ENCODE measurements at places on chromosomes 6 and 20.

GRCh38 chr6:131811500-131811899 is 3.7 kb downstream of the ENPP1 start:
- DNase-seq: no peak

DNA sequence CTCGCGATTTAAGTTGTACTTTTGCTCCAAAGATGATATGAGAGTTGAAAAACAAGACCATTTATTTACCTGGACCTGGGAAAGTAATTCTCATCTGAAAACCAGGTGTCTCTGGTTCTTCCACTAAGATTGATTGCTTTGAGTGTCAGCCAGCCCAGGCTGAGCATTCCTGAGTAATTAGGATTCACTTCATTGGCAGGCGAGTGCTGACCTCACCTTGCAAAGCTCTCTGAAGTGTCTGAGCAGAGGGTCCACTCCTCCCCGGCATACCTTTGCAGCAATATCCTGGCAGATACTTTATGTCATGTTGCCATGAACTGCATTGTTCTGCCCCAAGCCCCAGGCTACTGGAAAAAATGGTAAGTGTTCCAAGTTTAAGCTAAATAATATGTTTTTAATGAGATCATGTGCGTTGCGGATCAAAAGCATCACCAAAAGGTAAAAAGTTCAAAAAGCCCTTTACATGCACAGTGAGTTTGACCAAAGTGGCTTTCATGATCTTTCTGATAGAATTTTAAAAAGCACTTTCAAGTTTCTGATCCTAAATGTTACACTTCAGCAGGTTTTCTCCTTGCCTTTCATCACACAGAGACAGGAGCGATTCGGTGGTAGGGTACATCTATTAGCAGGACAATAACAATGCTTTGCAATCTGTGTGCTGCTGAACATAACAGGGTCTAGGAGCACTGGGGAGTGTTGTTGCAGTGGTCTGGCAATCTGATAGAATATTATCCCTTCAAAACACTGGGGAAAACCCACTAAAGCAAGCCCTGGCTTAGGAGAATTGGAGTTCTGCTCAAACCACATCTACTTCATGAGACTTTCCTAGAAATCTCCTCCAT is 127.8 kb upstream of the EEF1E1 start:
- DNase-seq: no peak

- DNase-seq: no peak
Observed at GRCh38 chr6:36126553-36127458, 3.5 kb upstream of the MAPK13 start.

- no peak for DNase-seq
Observed at GRCh38 chr6:168078943-168079405, at the start of gene FRMD1. TSS of gene FRMD1 (minus strand) at chr6:168079212. CDS start at chr6:168079094, 118 bp downstream.

- no peak for DNase-seq
Observed at GRCh38 chr20:51697096-51697826, 70.9 kb downstream of the ATP9A start.

DNA sequence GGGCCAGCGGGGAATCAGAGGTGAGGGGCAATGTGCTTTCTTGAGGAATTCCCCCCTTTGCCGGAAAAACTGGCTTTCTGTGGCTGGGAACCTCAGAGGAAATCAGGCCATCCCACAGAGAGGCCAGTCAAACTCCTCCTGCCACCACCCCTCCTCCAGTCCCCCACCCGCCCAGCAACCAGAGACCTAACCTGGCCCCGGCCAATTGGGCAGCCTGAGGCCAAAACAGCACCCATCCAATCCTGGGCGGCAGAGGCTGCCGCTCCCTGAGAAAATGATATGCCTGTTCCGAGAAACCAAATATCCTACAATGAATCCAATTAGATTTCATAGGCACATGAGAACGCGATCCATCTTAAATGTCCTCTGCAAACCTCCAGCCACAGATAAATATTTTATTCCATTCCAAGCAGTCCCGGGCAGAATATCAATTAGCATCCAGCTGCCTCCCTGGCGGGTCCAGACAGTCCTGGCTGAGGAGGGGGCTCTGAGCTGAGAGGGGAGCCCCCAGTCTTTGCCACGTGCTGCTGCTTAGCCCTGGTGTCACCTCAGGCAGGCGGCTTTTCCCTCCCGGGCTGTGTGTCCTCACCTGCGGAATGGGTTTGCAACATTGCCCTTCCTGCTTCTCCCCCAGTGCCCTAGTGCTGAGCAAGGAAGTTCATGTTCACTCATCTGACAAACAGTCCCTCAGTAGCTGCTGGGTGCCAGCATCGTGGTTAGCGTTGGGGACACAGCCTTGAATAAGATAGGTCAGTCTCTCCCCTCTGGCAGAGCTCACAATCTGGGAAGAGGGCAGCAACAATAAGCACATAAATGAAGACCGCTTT is 95.0 kb downstream of the DLGAP4 start:
- DNase-seq: no peak

- DNase-seq: no peak
Observed at GRCh38 chr6:124055395-124055794, 251.7 kb downstream of the NKAIN2 start.

GRCh38 chr6:4486568-4487315 is 289.5 kb upstream of the CDYL start:
- DNase-seq: no peak

GRCh38 chr6:30411515-30412207 is 66.7 kb downstream of the RPP21 start:
- DNase-seq: no peak

DNA sequence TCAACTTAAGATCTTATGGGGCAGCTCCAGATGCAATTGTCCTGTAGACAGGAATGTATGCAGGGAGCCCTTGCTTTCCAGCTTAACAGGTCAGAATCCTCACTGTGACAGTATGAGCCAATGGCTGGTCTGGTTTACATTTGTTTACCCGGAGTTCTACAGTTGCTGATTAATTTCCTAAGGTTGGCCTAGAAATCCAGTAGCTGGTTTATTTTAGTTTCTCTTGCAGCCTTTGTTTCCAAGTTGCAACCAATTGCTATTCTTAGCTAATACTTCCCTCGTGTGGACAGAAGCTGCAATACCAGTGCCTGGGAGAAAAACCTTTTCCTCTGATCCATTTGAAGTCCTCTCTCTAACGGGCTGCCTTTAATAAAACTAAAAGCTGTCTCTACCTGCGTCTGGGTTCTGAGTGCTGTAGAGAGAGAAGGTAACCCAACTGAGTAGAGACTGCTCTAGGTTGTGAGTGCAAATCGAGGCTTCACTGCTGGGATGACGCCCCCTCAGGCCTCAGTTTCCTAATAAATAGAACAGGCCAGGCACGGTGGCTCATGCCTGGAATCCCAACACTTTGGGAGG is 45.9 kb downstream of the ZNF217 start:
- DNase-seq: peak; percentile 17

DNA sequence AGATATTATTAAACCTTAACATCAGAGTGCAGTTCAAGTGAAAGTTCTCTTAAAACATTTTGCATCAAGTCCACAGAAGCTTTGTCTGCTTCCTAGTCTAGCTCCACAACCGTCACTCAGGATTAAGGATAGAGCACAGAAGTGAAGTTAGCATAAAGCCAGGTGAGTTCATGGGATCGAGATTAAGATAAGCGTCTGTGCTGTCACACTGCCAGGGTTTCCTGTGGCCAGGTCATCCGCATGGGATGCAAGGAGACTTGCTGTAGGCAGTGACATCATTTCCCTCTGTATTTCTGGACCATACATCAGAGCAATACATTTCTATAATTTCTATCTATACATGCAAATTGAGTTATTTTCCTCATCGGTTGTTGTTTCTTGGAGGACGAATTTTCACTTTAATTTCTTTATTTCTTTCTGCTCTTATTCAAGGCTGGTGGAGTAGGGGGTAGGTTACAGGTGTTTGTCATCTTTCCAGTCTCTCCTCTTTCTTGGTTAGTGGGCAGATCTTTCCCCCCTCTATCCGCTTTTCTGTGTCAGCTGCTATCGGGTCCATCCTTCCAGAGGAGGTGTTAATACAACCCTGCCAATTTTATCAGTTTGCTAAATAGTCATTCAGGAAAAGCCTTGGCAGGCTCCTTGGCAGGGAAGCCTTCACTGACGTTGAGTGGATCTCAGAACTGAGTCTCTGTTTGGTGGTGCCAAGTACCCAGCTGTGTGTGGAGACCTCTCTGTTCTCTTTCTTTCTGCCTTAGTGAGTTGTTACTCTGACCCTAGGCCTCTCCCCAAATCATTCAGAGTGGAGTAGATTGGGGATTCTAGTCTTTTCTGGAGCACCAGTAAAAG is 307.6 kb upstream of the MAP3K7 start:
- DNase-seq: no peak

DNA sequence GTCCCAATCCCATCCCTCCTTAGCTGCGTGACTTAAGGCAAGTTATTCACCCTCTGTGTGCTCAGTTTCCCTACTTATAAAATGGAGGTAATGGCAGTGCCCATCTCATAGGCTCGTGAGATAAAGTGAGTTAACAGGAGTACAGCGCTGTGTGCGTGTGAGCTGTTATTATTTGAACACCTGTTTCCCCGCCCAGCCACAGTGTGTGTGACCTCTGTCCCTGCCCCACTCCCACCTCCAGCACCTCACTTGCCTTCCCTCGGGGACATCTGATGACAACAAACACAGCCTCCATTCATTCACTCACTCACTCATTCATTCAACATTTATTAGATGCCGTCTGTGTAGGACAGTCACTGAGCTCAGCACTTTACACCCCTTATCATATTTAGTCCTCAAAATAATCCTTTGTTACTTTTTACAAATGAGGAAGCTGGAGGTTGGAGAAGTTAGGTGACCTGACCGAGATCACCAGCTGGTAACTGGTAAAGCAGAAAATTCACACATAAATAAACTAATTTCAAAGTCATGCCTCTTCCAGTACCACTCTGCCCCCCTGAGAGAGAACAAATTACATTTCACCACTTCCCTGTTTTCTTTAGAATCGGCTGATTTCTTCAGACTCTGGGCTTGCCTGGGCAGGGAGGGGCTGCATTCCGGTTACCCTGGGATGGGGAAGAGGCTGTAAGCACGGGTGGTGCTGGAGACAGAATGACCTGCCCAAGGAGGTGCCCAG is 58.6 kb downstream of the CPNE5 start:
- DNase-seq: no peak

DNA sequence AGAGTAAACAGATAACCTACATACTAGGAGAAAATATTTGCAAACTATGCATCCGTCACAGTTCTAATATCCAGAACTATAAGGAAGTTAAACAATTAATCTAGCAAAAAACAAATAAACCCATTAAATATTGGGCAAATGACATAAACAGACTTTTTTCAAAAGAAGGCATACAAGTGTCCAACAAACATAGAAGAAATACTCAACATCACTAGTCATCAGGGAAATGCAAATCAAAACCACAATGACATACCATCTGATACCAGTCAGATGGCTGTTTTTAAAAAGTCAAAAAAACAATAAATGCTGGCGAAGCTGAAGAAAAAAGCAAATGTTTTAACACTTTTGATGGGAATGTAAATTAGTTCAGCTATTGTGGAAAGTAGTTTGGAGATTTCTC is 1117.7 kb upstream of the MAP3K7 start:
- no peak for DNase-seq

DNA sequence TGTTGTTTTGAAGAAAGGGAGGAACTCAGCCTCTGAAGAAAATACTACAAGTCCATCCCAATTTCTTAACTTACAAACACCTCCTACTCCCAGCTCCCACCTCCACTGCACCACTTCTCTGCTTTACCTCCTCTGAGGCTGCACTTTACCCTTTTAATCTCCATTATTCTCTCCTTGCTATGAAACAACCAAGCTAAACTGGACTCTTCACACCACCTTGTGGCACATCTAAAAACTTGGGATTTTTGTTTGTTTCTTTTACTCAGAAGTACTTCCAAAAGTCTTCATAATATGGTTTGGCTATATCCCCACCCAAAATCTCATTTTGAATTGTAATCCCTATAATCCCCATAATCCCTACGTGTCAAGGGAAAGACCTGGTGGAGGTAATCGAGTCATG is 142.2 kb downstream of the MOXD1 start:
- no peak for DNase-seq

GRCh38 chr20:38730989-38731737 is 6.9 kb downstream of the SLC32A1 start:
- DNase-seq: peak; percentile 72

DNA sequence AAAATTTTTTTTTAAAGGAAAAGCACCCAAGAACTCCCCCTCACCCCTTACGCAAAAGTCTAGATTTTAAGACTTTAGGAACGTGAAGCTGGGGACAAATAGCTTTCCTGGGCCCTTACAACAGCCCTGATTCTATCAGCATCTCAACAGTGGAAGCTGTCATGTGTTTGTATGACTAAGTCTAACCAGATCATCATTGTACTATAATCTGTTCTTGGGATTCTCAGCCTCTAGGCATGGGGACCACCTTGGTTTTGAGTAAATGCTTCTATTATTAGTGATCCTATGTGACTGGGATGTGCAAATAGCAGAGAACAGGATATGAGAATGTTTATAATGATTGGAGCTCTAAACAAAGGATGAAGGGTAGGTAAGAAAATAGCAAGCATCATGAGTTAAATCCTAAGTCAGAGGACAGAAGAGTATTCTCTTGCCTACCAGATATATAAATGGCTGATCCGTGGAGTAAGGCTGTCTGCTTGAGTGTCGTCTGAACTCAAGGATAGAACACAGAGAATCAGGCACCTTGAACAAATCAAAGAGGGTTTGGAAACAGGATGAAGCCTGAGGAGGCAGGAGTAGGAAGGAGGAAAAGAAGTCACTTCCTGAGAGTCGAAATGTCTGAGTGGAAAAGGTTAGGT is 105.7 kb upstream of the FAM184A start:
- no peak for DNase-seq

DNA sequence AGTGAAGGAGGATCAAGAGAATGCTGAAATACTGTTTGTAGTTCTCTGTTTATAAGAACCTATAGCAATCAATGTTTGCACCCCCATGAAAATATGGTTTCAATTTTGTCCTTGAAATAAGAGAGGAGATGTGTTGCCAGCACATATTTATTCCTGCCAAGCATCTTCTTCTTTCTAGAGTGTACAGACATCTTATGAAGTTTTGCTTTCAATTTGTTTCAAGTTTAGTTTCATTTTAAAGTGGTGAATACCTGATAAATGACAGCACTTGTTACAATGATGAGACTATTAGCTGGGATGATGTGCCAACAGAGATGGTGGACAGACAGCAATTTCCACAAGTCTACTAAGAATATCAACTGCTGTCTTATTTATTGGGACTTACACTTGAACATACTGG is 39.2 kb upstream of the CENPW start:
- DNase-seq: no peak

- DNase-seq: no peak
Observed at GRCh38 chr6:1118287-1118647, 193.6 kb upstream of the FOXQ1 start.

GRCh38 chr20:35742741-35743523 is 872 bp upstream of the RBM39 start:
- DNase-seq: no peak

GRCh38 chr20:51439160-51439689 is 103.3 kb downstream of the NFATC2 start:
- no peak for DNase-seq

DNA sequence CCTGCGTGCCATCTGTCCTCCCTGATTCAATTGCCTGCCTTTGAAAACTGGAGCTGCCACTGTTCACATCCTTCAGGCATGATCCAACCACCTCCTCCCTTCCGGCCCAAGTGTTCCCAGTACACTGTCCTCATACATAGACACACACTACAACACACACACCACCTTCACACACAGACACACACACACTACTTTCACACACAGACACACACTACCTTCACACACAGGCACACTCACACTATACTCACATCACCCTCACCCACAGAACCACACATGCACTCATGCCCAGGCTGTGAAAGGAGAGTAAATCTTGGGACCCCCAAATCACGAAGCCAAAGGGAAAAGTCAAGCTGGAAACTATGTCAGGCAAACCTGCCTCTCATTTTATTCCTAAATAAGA is 109.4 kb upstream of the MYLIP start:
- DNase-seq: no peak
